ENCODE measurements at places on chromosomes 3 and 15.
A peak's percentile ranks its signal among the peaks of the same experiment; 100 is the strongest.

DNA sequence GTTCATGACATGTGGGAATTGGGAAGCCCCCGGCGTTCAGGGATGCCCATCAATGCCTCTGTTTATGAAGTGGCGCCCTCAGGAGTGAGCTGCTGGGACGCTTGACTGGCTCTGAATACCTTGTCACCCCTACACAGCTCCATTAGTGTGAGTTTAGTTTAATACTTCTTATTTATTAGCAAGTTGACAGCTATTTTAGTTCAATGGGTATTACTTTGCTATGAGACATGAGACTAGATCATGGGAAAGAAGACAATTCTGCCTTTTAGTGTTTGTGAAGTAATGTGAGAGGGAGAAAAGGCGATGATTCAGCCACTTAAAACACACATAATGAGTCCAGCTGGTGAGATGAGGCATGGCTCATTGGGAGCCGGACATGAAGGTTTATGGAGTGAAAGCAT, 678.5 kb downstream of the NR2F2 start:
- no peak for DNase-seq

DNA sequence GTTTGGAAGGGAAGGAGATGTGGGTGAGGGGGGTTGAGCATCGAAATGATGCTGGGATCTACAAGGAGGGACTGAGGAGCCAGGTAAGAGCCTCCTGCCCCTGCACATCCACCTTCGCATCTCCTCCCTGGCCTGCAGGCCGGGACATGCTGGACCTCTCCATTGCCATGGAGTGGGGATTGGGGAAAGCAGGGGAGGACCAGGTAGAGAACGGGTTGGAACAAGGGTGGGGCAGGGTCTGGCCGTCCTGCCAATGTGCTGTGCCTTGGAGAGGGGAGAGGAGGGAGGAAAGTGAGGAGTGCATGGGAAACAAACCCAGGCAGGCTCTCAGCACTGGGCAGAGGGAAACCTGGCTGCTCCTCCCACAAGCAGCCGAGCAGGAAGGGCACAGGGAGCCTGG, 10.6 kb downstream of the PLA2G4B start:
- DNase-seq: no peak

DNA sequence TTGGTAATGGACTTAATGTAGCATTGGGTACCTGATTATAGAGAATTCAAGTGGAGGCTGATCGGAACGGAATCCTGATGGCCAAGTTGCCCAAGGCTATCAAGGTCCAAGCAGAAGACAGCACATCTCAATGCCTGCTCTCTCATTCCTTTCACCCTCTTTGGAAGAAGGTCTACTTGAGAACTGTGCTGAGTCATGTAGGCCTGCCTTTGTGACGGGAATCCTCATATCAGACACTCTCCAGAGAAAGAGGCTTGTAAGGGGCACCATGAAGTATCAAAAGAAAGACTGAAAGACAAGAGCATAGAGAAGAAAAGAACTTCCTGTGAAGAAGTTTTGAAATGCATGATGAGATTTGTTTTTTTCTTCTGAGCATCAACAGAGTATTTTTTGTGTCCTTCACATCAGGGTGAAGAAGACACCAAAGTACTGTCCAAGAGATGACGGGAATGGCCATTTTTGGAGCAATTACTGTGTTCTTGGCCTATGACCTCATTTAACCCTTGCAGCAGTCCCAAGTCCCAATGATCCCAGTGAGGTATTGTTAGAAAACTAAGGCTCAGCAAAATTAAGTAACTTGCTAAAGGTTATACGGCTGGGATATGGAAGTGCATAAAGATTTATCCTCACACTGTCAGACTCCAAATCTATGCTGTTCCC, 13.2 kb upstream of the LARP6 start:
- no peak for DNase-seq

GRCh38 chr3:129023909-129024308, 22.8 kb downstream of the EFCC1 start:
- no peak for DNase-seq

DNA sequence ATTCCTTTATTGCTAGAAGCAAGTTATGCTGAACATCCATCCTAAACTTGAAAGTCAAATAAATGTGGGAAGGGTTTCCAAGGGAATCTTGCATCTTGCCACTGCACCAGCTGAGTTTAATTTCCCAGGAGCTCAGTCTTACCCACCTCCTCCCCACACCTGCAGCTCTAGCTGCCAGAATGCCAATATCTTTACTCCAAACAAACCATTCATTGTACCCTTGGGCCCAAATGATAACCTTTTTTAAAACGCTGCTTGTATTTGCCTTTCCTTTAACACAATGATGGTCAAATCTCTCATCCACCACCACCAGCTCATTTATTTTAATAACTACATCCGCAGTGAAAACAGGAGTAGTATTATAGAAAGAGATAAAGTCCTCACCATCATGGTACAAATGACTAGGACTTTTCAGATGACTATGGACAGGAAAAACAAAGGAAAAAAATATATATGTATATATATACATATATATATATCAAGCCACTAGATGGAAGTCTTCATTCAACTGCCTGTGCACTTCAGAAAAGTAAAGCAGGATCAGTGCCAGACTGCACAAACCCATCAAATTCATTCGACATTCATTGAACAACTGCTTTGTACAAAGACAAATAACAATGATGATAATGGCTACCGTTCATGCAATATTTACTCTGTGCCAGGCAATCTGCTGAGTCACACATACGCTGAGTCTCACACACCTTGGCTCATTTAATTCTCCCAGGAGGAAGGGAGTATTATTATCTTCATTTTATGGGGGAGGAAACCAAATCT, 44.0 kb downstream of the BFSP2 start:
- DNase-seq: no peak

DNA sequence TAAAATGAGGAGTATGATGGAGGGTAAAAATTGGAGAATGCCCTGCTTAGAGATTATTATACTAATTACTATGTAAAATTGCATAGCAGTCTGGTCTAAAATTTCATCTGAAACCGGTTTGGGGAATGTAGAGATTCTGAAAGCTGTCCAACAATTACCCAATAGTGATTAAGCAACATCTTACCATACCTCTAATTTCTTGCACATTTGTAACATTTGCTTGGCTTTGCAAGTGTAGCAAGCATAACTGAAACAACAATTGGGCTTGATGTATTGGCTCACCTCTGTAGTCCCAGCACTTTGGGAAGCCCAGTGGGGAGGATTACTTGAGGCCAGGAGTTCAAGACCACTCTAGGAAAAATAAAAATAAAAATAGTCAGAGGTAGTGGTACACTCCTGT, 17.4 kb downstream of the AADACL2 start:
- DNase-seq: no peak

DNA sequence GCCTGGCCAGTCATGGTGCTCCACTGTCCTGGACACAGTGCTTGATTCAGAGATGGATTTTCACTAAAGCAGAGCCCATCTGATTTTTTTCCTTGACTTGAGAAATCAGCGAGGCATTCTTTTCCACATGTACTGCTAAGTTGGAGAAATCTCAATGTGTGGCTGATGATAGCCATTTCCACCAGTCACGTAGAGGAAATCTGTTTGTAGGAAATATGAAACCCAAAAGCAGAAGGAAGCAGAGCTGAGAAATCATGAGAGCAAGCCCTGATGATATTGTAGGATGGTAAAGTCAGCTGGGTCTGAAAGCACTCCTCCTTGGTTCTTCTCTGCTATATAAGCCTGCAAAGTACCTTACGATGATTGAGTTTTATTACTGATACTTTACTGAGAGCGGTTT, 1233.4 kb downstream of the ROBO2 start:
- no peak for DNase-seq

- DNase-seq: no peak
Observed at GRCh38 chr3:41101231-41101630, 98.1 kb upstream of the CTNNB1 start.

DNA sequence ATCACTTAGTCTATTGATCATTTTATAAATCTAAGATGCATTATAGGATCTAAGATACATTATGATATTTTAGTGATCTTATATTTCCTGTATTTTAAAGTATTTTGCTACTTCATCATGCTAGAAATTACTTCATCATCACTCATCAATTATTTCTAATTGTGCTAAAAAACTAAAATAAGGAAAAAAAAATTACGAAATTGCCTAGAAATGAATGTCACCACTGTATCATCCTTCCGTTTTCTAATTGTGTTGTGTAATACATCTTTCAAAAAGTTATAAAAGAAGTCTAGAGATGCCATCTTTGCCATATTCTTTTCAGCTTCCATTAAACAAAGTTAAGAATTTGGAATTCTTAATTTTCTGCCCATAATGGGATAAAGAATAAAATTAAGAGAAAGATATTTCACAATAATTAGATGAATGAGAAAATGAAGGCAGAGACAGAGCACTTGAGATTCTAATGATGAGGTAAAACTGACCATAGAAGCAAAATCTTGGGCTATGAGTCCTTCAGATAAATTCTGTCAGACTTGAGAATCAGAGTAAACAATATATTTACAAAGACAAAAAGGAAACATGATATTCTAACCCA, 48.8 kb downstream of the ALDH1A2 start:
- DNase-seq: no peak

GRCh38 chr15:78618064-78618463, 2.7 kb downstream of the CHRNA3 start:
- DNase-seq: no peak

DNA sequence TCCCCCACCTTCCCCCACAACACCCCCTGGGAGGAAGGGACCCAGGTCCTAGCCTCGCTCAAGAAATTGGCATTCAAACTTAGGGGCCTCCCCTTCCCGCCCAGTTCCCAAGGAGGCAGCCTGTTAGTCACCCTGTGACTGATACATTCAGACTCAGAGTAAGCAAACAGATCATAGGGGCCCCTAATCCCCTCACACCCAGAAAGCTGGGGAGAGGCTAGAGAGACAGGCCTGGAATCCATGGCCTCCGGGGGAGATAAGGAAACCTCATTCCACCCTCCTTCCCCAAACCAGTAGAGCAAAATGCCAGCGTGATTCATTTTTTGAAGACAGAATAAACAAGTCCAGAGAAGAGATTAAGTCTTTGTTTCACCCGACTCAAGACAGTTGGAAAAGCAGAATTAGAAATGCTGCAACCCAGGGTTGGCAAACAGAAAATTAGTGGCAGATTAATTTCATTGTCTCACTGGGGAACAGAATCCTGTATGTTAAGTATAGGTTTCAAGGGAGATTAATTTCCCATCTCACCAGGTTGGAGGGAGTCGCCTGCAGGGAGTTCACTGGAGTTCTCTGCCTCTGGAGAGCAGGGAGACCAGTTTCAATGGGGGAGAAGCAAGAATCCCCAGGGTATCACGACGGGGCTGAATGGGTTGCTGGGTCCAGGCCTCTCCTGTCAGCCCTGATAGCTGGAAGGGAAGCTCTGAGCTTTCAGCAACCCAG, 268.3 kb downstream of the UACA start:
- no peak for DNase-seq

DNA sequence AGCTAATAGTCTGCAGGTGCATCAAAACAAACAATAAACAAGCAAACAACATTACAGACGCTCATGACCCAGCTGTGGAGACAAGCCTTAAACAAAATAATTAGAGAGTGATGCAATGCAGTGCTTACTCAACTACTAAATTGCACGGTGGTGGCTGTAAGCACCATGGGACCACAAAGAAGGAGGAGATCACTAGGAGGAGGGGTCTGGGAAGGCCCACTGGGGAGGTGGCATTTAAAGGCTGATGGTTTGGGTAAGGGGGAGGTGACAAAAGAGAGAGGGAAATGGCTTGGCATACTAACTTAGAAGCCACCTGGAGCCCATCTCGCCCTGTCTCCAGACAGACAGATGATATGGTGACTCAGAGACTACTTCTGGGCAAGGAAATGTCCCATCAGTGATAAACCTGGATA, 516.7 kb downstream of the FOXP1 start:
- DNase-seq: no peak

- no peak for DNase-seq
Observed at GRCh38 chr3:45137656-45138181, 8.5 kb downstream of the CDCP1 start.

DNA sequence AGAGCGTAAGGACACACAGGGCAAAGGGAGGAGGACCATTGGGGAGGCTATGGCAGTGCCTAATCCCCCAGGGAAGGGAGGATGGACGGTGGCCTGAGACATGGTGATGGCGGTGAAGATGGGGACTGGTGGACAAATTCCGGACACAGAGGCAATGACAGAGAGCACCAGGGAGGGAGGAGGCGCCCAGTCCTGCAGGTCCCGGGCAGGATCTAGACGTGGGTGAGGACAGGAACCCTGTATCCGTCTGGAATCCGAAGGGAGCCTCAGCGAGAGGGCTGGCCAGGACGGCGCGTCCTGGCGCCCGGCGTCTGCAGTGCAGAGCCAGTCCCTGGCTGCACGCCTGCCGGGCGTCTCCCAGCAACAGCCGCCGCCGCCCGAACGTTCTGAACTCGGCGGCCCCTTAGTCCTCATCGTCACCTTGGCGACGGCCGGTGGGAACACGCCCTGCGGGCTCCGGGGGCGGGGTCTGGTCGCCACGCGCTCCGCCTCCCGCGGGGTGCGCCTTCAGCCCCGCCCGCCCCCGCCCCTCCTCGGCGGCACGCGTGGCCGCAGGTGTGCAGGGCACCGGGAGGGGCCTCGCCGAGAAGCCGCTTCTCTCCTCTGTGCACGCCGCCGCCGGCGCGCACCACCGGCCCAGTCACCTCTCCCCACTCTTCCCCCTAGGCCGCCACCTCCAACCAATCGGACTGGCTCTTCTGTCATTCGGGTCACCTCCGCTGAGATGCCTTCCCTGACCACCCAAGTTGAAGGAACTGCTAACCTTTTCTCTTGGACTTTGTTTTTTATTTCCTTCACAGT, 11.6 kb downstream of the XIRP1 start:
- peak; percentile 86 for DNase-seq

GRCh38 chr3:97960993-97961766, 11.1 kb downstream of the RIOX2 start:
- DNase-seq: no peak

DNA sequence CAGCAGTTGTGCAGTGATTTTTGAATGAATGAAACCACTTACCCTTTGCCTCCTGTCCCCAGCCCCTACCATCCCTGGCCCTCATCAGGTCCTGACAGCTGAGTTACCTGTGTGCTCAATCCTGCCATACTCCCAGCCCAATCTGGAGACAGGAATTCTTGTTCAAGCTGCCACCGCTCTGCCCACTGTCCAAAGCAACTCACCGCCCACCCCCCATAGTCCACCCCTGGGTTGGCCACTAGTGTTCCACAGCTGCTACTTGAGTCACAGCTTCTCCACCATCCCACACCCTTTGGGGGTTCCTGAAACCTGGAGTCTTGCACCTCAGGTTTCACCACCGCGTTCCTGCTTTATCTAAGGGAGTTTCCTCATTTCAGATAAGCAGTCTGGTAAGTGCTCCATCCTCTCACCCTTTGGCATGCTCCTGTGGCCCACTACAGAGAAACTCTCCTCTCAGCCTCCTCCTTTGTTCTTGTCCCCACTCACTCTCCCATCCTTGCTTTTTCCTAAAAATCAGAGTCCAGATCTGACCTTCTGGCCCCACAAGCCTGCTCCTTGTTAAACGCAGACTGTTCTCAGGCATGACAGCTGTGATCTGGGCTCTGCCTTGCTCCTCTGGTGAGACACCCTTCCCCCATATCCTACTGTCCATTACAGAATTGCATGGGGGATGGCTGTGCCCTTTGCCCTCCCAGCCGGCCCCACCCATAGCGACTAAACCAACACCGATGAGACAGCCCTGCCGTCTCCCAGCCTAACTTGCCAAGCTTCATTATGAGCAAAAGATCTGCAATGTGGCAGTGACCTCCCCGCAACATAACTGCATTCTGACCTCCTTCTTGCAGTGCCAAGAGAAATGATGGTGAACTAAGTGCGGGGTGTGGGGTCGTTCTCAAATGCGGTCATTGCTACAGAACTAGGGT, 50.0 kb downstream of the CYP19A1 start:
- no peak for DNase-seq
